ENCODE measurements at places on chromosomes 13 and 19.

GRCh38 chr13:40273253-40274025, 393.0 kb downstream of the FOXO1 start:
- no peak for DNase-seq

- DNase-seq: no peak
These were observed 8.2 kb downstream of the CDK8 start for GRCh38 chr13:26262156-26262555.

DNA sequence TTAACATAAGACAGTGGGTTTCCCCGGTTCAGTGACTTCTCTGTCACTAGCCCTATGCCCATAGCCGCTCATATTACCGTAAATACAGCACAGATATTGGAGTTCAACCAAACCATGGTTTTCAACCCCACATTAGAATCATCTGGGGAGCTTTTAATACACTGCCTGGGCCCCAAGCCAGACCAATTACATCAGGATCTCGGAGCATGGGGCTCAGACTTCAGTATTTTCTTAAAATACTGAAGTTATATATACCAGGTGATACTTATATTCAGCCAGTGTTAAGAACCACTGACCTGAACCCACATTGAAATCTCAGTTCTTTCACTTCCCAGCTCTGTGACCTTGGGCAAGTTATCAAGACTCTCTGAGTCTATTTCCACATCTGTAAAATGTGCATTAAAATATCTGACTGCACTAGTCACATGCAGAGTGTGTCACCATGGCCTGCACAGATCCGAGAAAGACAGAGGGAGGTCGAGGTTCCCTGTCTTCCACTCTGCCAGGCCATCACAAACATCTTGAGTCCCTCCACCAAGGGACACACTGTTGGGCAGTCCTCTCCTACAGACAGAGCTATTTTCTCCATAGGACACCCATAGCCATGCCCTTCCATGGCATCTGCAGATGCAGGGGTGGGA, 32.2 kb upstream of the IPO5 start:
- peak; percentile 70 for DNase-seq

GRCh38 chr13:46405457-46405856, 18.4 kb upstream of the RUBCNL start:
- DNase-seq: no peak

GRCh38 chr19:28019371-28019770, 1193.6 kb downstream of the UQCRFS1 start:
- no peak for DNase-seq

- DNase-seq: peak; percentile 78
These were observed 4.2 kb downstream of the LYL1 start for GRCh38 chr19:13098277-13099072.

DNA sequence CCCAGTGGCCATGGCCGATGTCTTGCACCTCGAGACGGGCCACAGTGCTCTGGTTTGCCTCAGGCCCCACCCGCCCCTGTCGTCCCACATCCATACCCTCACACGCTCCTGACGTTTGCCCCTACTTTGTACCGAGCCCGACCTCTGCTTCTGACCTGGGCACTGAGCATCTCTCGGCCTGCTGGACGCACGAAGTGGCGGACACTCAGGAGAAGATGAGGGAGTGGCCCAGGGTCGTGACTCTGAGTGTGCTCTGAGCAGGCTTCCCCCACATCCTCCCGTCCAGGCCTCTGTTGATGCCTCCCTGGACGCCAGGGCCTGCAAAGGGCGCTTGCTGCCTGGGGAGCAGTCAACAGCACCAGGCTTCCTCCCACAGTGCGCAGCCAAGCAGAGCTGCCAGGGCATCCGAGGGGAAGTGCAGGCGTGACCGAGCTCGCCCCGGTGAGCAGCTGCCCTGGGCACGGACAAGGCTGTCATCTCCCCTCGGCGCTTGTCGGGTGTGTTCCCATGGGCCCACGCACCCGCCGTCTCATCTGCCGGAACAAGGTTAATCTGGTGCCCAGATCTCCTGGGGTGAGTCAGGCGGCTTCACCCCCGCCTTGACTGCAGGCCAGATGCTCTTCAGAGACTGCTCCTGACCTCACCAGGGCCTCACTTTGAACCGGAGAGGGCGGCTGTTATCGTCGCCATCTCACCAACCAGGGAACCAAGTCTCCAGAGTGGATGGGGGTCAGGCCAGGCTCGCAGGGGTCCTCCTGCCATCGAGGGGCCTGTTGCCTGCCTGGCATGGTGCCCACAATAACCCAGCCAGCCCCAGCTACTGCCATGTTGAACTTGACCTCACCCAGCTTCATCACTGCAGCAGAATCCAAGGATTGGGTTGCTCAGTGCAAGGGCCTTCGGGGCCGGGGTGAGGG, 27.2 kb downstream of the COMP start:
- DNase-seq: peak; percentile 85

- peak; percentile 31 for DNase-seq
These were observed 13.8 kb downstream of the ATP12A start for GRCh38 chr13:24693862-24694471.

DNA sequence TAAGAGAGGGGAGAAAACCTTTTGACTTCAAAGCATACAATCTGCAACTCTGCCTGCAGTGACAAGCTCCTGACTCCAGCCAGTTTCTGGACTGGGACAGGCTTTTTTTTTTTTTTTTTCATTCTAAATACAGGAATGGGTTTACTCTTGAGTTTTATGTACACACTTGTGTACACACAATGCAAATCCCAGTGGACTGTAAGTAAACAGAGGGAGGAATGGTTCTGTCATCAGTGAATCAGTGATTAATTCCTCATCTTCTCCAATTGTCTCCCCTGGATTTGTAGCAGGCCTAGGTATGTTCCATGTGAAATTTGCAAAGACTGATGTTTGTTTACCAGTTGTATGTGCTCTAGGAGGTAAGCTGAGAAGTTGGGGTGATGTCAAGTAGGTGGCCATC, 184.8 kb downstream of the SHISA2 start:
- DNase-seq: no peak

All from AG10803 (cell line).